ENCODE measurements at places on chromosomes 12 and 14.

DNA sequence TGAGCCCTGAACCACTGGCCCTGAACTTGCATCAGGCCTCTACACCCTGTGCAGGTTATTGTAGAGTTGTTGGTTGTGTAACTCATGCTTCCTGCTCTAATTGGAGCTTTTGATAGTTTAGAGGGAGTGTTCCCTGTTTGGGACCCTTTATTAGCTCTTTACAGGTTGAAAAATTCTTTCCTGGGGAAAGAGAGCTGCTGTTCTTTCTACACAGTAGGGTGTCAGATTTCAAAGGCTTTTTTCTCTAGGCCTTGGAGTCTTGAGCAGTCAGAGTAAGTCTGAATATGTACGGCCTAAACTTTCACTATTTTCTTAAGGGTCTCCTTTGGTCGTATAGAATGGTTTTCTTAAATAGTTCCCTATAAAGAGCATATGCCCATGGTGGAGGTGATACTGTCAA is 60.8 kb upstream of the NEDD1 start:
- DNase-seq = no peak

DNA sequence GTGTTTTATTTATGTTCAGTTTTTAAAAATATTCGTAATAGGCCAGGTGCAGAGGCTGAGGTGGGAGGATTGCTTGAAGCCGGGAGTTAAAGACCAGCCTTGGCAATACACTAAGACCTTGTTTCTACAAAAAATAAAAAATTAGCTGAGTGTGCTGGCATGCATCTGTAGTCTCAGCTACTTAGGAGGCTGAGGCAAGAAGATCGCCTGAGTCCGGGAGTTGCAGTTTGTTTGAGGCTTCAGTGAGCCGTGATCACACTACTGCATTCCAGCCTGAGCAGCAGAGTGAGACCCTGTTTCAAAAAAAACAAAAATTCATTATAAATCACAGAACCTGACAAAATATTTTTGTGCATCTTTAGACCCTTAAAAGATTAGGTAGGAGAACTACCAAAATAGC is 240.1 kb upstream of the ARHGAP5 start:
- no peak for DNase-seq

GRCh38 chr12:16504200-16504599 is 101.8 kb downstream of the LMO3 start:
- no peak for DNase-seq

GRCh38 chr14:68899033-68899603 is 80.0 kb downstream of the ACTN1 start:
- DNase-seq = no peak

- no peak for DNase-seq
Measured at GRCh38 chr14:22381408-22381760, 207.6 kb downstream of the DAD1 start.

- DNase-seq = no peak
Measured at GRCh38 chr12:110200124-110200417, 75.9 kb downstream of the IFT81 start.

- no peak for DNase-seq
Measured at GRCh38 chr12:64608901-64609535, 1.3 kb upstream of the RASSF3 start.

DNA sequence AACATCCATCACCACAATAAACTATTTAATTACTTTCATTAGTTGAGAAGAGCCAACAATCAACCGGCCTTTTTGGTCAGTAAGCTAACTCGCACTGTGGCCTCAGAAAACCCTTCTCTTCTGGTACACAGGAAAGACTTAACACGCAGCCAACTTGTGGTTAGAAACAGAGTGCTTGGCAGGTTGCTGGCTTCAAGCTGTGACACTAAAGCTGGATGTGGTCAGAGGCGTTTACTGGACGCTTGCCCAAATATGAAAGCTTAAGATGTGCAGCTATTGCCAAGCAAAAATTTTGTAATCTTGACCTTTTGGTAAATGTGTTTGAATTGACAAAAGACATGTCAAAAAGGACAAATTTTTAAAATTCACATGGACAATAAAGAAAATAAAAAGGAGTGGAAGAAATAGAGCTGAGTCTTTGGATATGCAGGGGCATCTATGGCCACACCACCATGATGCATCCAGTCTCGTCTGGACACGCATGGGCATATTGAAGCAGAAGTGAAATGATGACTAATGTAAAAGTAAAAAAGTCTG is 2.6 kb upstream of the KLRK1 start:
- no peak for DNase-seq

DNA sequence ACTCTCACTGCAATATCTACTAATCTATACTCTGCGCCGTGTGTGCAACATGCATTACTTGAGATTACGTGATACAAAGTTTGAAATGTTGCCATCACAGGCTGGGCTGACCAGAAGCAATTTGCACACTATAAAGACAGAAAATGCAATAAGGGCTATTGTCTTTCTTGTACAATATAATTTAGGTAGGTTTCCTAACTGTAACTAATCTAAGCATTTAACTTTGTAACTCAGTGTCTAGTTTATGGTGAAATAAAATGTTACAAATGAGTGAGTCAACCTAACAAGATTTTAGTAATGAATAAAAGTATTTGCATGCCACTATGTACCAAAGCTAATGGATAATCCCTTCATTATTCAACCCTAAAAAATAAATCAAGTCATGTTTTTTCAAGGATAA is 57.8 kb downstream of the LRP6 start:
- DNase-seq = no peak

DNA sequence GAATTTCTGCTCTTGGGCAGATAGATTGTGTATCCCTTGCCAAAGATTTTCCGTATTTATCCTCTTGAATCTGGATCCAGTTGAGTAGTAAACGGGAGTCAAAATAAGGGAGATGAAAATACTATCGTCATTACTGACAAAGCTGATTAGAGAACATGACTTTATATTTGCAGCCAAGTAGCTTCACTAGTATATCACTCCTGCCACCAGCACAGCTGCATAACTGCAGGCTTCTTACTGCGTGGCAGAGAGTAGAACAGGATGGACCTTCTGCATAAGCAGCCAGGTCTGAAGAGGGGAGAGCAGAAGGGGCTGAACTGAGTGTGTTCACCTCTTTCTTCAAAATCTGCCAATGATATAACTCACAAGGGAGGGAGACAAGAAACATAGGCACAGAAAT is 283.7 kb downstream of the FBXL14 start:
- no peak for DNase-seq

DNA sequence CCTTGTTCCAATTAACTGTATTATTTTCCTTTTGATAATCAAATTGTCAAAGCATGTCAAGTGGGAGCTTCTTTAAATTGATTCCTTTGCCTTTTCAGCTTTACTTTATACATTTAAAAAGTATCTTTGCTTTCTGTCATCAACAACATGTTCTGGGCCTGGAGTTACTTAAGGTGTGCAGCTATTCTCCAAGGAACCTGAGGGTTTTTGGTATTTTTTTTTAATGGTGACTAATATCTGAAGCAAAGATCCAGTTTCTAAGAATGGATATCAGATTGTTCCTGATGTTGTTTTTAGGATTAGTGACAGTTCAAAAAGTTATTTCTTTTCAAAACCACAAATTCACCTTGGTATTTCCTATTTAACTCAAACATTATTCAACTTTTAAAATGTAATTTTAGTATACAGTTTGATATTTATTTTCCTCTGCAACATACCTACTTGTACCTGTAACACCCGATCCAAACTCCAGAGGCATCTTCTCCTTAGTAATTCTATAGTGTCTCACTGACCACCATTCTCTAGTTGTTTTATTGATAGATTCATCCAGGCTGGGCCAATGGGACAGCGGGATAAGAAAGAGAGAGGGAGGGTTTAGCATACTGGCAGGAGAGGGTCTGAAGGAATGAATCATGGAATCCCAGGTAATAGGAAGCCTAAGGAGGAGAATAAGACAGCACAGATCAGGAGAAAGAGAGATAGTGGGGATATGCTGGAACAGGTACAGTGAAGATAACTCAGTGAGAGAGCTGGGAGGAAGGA is 3.1 kb downstream of the CBLN3 start:
- DNase-seq = no peak

GRCh38 chr14:38145142-38145541 is 62.6 kb upstream of the SSTR1 start:
- no peak for DNase-seq

GRCh38 chr12:92765871-92766270 is 63.1 kb downstream of the PLEKHG7 start:
- DNase-seq = no peak

DNA sequence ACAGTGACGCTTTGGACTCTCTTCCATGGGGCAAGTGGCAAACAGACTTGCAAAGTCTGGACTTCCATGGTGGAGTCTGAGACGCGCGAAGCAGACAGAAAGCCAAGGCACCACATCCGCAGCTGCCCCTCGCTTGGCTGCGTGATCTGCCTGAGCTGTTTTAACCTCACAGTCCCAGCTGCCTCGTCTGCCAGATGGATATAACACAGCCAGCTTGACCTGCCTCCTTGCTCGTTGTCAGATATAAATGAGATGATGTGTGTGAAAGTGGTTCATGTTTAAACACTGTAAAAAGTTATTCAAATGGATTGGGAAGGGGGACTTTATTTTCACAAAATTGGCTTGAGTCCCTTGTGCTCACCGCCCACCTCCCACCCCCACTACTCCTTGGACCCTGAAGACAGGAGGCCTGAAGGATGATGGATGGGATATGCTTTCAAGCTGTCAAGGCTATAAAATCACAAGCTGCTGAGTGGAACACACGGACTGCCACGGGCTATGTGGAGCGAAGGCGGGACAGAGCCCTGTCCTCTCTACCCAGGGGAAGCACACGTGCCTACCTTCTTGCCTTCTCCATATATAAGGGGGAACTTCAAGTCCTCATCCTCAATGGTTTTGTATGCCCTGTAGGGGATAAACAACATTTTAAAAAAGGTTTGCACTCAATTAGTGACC is 226.9 kb downstream of the MON2 start:
- DNase-seq = no peak

DNA sequence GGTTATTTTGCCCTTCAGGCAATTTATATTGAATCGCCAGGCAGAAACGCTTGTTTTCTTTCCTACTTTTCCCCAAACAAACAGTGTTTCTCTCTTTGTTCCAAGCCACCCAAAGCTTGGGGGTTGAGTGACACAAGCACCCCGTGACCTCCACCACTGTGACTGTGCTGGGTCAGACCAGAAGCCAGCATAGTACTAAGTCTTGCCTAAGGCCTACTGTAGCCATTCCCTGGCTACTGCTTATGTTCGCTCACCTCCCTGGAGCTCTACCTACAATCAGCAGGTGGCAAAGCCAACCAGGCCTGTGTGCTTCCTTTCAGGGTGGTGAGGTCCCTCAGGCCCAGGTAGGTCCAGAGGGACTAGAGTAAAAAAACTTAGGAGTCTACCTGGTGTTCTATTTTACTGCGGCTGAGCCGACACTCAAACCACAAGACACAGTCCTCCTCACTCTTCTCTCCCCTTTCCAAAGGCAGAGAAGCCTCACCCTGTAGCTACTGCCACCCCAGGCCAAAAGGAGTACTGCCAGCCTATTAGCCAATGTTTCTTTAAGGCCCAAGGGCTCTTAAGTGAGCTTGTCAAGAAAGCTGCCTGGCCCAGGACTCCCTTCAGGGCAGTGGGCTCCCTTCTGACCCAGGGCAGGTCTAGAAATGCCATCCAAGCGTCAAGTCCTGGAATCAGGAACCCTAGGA is 411.8 kb upstream of the MIS18BP1 start:
- DNase-seq = no peak

GRCh38 chr14:88879022-88879421 is 54.6 kb downstream of the TTC8 start:
- DNase-seq = no peak

DNA sequence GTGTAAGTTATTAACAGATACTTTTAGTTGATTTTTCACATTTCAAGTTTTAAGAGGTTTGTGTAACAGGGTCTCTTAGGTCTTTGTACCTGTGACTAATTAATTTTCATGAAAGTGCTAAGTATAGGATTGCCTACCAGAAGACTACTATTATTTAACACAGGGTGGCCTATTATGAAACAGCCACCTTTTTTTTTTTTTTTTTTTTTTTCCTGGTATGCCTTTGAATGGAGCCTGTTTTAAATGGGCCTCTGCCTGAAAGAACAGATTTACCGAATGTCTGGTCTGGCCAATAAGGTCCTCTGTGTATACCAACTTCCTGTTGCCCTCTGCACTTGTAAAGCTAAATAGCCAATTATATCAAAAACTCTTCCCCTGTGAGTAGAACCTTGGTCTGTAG is 62.5 kb downstream of the SLC38A6 start:
- DNase-seq = no peak

- no peak for DNase-seq
Measured at GRCh38 chr14:101721951-101722661, 39.4 kb upstream of the PPP2R5C start.

- DNase-seq = peak; percentile 68
Measured at GRCh38 chr12:52870361-52871290, 21.8 kb upstream of the KRT78 start.

GRCh38 chr12:12646483-12647072 is 34.9 kb downstream of the CREBL2 start:
- DNase-seq = no peak

DNA sequence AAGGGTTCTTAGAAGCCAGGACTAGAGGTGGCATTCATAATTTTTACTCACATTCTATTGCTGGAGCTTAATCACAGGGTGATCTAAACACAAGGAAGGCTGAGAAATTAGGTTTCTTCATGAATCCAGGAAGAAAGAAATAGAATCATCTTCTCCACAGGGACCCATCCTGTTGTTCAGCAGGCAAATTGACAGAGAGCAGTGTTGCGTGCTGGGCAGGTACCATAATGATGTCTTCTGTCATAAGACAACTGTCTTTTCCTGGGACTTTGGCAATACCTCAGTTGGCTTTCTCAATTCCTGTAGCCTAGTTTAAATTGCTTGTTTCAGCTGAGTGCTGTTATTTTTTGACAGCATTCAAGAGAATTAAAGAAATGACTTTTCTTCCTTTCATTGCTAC is 468.0 kb upstream of the SYT1 start:
- no peak for DNase-seq

DNA sequence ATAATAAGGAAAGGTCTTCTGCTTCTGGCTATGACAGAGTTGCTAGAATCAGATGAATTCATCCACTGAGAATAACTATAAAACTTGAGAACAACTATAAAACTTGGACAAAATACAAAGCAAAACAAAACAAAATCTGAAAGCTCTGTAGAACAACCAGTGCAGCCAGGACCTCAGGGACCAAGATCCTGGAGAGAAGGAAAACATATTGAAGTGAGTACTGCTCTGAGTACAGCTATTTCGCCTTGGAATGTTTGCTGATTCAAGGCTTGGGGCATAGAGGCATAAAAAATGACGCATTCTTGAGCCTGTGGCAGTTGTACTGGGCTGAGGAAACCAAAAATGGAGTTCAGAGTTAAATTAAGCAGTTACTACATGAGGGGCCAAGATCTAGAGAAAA is 21.7 kb downstream of the FOXA1 start:
- DNase-seq = no peak

DNA sequence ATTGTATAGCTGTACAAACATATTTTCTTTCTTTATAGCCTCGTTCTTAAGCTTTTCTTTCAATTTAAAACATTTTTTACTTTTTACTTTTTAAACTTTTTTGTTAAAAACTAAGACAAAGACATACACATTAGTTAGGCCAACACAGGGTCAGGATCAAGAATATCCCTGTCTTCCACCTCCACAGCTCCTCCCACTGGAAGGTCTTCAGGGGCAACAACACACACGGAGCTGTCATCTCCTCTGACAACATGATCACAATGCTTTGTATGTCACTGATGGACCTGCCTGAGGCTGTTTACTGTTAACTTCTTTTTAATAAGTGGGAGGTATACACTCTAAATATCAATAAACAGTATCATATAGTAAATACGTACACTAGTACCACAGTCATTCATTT is 191.3 kb downstream of the SYT10 start:
- DNase-seq = no peak

GRCh38 chr12:48937170-48937569 is 11.9 kb upstream of the FKBP11 start:
- no peak for DNase-seq

GRCh38 chr14:26870096-26870495 is 272.3 kb upstream of the NOVA1 start:
- DNase-seq = no peak

All from activated naive CD8-positive, alpha-beta T cell treated with anti-CD3 and anti-CD28 coated beads, Interleukin-2, amount 50 U/mL, for 16 hours (primary cell).